ENCODE measurements at places on chromosomes 6 and 20.

GRCh38 chr20:59221707-59222252 lies 58.2 kb downstream of the ZNF831 start:
- no peak for DNase-seq

GRCh38 chr6:78947529-78947928 lies 80.2 kb downstream of the IRAK1BP1 start:
- DNase-seq = no peak

GRCh38 chr6:137357263-137357947 lies 136.8 kb downstream of the OLIG3 start:
- DNase-seq = no peak

GRCh38 chr6:146697921-146698320 lies 99.1 kb downstream of the ADGB start:
- no peak for DNase-seq

GRCh38 chr6:125597411-125598253 lies 151.8 kb upstream of the HEY2 start:
- no peak for DNase-seq

- DNase-seq = no peak
Observed at GRCh38 chr6:3377536-3378397, 79.1 kb downstream of the SLC22A23 start.

DNA sequence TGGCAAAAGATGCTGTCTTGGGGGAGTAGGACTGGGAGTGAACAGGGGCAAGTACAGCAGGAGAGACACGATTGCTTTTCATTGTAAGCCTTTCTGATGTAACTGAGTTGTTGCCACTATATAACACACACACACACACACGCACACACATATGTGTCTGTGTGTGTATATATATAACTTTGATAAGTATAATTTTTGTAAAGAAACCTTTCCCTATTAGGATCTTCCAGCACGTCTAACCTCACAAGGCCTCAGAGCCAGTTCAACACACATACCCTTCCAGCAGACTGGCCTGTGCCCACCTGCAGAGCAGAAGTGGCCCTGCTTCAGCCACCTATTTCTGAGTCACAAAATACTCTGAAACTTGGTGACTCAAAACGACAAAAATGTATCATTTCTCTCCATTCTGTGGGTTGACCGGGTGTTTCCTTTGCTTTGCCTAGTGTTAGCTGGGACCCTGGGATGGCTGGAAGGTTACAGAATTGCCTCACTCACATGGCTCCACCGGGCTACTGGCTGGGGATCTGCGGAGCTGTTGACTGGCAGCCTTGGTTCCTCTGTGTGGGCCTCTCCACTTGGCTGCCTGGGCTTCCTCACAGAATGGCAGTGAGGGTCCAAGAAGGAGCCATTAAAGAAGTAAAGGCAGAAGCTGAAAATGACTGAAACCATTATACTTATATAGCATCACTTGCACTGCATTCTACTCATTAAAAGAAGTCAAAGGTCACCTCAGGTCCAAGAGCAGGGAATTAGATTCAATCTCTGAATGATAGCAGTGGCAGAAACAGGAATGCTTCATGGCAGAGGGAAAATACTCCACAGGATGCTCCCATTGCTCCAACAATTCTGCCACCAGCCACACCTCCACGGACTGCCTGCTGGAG lies 126.4 kb downstream of the BANF2 start:
- DNase-seq = no peak

- DNase-seq = no peak
Observed at GRCh38 chr6:144326393-144326792, 41.3 kb downstream of the UTRN start.

- DNase-seq = no peak
Observed at GRCh38 chr6:168608113-168608400, 167.1 kb downstream of the SMOC2 start.

GRCh38 chr6:7728855-7729590 lies 3.1 kb downstream of the BMP6 start:
- DNase-seq = no peak
